ENCODE measurements at places on chromosomes 1 and 21. TPM values are rescaled to one million over a fixed set of nuclear protein-coding genes. Genes with fewer than 3 reads are reported as not detected.

- DNase-seq, result no peak
These were observed 94.1 kb downstream of the CACHD1 start for GRCh38 chr1:64563958-64564565.

DNA sequence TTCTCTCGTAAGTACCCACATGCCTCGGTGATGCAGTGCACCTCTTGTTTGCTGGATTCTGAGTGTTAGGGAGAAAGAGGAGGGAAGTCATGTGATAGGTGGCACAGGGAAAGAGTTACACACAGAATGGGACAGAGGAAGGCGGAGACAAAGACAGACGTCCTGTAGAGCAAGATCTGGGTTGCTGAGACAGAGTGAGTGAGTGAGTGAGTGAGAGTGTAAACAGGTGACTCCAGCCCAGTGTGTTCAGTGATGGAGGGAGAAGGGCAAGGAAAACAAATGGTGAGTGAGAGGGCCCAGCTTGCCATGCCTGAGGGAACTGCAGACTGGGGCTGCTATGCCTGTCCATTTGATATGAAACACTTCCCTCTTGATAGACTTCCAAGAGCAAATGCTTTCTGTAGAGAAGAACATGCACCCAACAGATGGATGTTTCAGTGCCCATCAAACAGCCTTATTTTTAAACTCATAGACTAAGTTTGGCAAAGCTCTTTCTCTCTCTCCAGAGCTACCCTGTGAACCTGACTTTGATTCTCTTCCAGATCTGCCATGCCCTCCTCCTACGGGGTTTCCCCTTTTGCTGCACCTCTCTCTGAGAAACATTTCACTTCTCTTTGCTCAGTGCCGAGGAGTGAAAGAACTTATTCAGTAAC, 209.9 kb upstream of the COA6 start:
- DNase-seq, result no peak

Gene ATP5IF1
- polyA plus RNA-seq, result 283 TPM

Gene WNT4
- polyA plus RNA-seq, result 4.0 TPM

Gene LMX1A
- not detected for polyA plus RNA-seq

Gene PAQR6
- polyA plus RNA-seq, result 7.0 TPM

GRCh38 chr1:113401067-113401466, 10.8 kb downstream of the MAGI3 start:
- no peak for DNase-seq

DNA sequence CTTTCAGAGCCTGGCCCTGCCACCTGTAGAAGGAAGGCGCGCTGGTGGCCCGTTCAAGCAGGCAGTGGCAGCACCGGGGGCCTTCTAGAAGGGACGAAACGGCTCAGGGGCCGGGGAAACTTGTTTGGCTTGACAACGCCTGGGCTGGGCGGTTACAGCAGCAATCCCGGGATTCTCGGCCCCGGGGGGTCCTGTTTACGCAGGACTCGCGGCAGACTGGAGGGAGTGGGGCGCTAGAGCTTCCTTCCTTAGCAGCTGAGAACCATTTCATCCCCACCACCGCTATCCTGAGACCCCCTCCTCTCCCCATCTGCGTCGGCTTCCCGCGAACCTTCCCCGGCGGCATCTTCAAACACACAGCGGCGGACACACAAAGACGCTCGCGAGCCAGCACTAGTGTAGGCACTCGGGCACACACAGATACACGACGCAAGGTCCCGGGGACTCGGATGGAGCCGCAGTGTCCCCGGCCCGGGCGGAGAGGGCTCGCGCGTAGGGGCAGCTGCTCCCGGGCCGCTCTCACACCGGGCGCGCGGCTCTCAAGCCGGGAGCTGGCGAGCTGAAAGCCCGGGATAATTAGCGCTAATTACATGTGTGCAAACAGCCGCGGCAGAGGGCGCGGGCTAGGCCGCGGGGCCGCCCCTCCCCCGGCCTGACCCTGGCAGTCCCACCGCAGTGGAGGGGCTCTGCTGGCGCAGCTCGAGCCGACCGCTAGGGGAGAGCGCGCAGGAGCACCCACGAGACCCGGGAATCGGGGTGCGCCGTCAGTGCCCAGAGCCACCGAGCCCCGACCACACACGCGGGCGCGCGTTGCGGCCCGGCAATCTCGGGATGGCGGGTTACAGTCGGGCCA, 271.4 kb downstream of the FOXD2 start:
- peak; percentile 47 for DNase-seq
